ENCODE measurements at places on chromosomes 11 and 22.

GRCh38 chr11:64040684-64041322, 5.1 kb downstream of the FLRT1 start:
- no peak for DNase-seq

GRCh38 chr11:91946397-91946951, 278.1 kb upstream of the FAT3 start:
- no peak for DNase-seq

- no peak for DNase-seq
Observed at GRCh38 chr11:126630893-126631798, 275.7 kb downstream of the ST3GAL4 start.

GRCh38 chr11:58637371-58637770, 14.9 kb downstream of the CNTF start:
- DNase-seq: no peak

DNA sequence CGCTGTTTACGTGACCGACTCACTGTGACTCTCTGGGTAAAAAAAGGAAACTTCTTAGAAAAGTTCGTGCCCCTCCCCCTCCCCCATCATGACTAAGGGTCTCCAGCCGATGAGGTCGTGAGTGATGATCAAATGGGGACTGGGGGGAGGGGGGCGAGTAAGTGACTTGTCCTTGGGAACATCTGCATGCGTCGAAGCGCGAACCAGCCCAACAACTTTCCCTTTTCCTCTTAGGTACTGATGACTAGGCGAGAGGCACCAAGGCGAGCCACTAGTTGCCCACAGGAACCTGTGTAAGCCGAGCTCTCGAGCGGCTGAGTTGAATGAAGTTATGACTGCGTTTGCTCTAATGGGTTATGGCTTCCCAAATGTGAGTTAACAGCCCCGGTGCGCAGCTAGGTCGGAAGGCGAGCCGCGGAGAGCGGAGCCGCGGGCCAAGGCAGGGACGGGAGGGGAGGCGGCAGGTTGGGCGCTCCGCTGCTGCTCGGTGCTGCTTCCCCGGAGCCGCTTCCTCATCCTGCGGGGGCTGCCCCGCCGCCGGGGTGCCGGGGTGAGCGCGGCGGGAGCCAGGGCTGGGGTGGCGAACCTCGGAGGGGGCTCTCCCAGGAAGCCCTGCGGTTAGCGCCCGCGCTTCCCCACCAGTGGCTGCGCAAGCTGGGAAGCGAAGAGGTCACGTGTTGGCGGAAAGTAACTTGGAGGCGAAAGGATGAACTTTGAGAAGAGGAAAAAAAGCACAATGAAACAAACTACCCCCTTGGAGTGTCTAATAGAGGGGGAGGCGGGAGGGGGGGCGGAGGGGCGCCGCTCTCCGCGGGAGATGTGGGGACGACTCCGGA, 22.1 kb upstream of the BDNF start:
- no peak for DNase-seq

GRCh38 chr22:31602259-31602952, 59.6 kb downstream of the PISD start:
- no peak for DNase-seq

- DNase-seq: no peak
Observed at GRCh38 chr11:112828421-112828820, 132.8 kb upstream of the NCAM1 start.

DNA sequence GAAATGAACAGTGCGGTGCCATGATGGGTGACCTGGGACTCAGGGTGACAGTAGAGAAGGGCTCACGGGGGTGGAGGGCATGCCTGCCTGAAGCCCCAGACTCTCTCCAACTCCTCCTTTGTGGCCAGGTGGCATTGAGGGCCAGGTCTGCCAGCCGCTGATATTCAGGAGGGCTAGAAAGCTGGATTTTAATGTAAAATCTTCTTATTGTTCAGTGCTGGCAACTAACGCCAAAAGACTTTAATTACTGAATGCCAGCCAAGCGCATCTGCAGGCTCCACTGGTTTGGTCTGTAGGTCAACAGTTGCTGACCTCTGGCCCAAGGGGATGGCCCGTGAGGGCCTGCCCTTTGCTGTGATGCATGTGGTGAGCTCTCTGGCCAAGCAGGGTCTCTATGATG, 10.3 kb downstream of the MRGPRG start:
- no peak for DNase-seq

DNA sequence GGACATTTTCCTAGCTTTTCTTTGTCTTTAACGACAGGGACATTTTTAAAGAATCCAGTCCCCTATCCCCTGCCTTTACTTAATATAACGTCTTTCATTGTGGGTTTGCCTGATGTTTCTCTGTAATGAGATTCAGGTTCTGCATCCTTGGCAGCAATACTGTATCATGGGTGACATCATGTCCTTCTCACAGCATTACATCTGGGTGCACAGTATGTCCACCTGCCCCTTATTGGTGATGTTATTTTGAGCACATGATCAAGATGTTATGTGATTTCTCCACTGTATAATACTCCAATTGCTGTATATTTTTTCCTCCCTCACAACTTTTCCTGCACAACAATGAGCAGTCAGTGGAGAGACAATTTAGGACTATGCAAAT, 9.7 kb upstream of the STK33 start:
- no peak for DNase-seq

GRCh38 chr11:108729227-108729871, 64.5 kb downstream of the DDX10 start:
- DNase-seq: no peak

- DNase-seq: no peak
Observed at GRCh38 chr22:31045900-31046538, 35.1 kb upstream of the SMTN start.

- DNase-seq: peak; percentile 20
Observed at GRCh38 chr22:37633625-37634416, 5.6 kb upstream of the SH3BP1 start.

- no peak for DNase-seq
Observed at GRCh38 chr22:35782504-35782903, 64.8 kb downstream of the APOL5 start.

DNA sequence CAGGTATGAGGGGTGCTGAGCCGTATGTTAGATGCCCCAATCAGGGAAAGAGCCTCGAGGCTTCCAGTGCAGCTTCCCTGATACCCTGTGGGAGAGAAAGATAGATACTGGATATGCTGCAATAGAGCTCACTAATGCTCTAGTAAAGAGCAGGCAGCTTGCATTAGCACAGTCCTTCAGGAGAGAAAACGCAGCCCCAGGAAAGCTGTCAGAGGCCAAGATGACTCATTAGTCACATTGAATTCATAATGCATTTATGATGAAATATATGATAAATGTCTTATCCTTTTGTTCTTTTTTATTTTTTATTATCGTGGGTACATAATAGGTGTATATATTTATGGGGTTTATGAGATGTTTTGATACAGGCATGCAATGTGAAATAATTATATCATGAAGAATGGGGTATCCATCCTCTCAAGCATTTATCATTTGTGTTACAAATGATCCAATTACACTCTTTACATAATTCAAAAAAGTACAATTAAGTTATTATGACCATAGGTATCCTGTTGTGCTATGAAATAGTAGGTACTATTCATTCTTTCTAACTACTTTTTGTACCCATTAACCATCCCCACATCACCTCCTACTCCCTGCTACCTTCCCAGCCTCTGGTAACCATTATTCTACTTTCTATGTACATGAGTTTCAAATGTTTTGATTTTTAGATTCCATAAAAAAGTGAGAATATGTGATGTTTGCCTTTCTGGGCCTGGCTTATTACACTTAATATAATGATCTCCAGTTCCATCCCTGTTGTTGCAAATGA, 94.5 kb upstream of the TOP3B start:
- DNase-seq: no peak

DNA sequence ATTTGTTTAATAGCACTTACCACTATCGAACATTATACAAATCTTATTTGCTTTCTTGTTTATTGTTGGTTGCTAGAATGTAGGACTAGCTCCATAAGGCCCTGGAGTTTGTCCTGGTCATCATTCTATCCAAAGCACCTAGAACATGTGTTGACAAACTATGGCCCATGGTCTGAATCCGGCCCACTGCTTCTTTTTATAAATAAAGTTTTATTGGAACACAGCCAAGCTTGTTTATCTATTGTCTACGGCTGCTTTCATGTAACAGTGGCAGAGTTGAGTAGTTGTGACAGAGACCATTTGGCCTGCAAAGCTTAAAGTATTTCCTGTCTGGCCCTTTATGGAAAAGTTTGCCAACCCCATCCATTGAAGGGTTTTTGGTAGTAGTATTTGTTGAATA, 38.8 kb downstream of the ATXN10 start:
- no peak for DNase-seq

GRCh38 chr11:112121981-112122615, 35.4 kb downstream of the SDHD start:
- DNase-seq: no peak

GRCh38 chr22:29380856-29381255, 7.5 kb downstream of the AP1B1 start:
- no peak for DNase-seq

GRCh38 chr11:43316451-43316850, 4.7 kb downstream of the API5 start:
- DNase-seq: no peak

DNA sequence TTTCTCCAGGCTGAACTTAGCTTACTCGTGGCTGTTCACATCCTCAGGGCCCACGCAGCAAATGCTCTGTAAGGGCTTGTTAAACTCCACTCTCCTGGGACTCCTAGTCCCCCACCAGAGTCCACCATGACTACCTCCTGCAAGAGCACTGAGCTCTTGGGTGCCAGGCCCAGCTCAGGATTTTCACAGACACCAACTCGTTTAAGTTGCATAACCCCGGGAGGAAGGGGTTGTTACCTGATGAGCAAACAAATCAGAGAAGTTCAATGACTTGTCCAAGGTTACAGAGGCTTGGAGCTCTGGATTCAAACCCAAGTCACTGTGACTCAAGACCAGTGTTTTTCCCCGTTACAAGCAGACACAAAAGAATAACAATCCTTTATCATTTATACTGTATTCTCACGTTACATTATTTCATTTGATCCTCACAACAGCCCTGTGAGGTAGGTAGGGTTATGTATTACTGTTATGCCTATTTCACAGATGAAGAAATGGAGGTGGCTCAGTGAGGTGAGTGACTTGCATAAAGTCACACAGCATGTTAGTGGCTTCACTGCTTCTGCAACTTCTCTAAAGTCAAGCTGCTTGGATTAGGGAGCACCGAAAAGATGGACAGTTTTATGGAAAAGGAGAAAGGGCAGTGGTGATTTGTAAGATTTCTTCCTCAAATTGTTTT, 17.4 kb downstream of the KCTD21 start:
- no peak for DNase-seq

DNA sequence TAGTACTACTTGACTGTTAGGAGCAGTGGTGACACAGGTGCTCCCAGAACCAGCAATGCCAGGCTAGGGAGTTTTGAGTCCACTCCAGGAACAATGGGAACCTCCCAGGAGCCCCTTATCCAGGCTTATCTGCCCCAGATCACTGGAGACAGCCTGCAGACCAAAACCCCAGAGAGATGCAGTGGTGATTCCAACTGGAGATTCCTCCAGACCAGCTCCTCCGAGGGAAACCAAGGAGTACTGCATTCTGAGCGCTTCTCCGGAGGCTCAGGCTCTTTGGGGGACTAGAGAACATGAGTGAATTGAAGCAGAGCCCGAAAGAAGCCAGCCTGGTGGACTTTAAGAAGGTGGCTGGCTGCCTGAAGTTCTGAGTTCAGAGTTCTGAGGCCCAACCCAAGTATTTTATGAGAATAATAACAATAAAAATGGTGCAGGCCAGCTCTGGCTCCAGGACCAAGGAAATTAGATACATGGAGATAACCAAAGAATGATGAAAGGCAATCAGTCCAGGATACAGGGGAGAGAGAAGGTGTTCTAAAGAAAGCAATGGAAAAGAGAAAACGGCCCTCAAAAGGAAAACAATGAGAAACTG, 1.3 kb upstream of the TMEM25 start:
- no peak for DNase-seq

- no peak for DNase-seq
Observed at GRCh38 chr22:29587938-29588699, 7.2 kb upstream of the NIPSNAP1 start.

DNA sequence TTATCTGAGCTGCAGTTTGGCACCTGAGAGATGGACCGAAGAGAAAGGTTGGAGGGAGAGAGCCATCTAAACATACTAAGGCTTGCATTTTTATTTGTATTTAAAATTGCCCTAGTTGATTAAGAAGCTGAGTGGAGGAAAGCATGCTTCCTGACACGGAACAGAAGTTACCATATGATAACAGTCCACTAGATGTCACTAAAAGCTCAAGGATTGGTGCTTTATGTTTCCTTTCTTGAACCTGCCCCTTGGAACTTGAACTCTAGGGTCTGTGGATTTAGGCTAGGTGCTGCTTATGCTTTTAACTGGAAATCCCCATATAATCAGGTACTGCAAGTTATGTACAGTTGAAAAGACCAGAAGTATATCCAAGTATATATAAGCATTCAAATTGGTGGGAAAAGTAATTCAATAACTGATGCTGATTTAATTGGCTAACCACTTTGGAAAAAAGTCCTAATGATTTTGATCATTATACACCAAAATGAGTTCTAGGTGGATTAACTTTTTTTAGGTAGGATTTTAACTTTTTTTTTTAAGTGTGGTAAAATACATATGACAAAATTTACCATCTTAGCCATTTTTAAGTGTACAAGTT, 9.5 kb downstream of the RBMXL2 start:
- peak; percentile 27 for DNase-seq

DNA sequence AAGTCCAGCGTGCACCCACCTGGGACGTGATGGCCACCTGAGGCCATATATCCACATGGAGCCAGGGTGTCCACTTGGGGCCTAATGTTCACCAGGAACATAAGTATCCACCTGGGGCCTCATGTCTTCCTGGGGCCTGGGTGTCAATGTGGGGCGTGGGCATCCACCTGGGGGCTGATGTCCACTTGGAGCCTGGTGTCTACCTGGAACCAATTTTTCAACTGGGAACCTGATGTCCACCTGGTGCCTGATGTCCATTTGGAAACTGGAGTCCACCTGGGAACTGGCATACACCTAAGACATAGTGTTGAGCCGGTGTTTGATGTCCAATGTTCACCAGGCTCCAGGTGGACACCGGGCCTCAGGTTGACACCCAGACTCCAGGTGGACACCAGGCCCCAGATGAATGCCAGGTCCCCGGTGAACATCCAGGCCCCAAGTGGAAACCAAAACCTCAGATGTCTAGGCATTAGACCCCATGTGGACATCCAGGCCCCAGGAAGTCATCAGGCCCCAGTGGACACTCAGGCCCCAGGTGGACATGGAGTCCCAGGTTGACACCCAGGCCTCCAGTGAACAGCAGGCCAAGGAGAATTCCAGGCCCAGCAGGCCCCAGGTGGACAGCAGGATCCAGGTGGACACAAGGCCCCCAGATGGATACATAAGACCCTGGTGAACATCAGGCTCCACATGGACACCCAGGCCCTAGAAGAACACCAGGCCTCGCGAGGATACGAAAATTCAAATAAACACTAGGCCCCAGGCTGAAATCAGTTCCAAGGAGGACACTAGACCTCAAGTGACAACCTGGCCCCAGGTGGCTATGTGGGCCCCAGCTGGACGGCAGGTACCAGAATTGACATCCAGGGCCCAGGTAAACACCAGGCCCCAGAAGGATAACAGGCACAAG, 56.0 kb upstream of the SEPTIN5 start:
- no peak for DNase-seq

GRCh38 chr11:72771507-72771906, 19.3 kb upstream of the ARAP1 start:
- no peak for DNase-seq
